ENCODE measurements at places on chromosomes 6 and 20. TPM values are rescaled to one million over a fixed set of nuclear protein-coding genes. Genes with fewer than 3 reads are reported as not detected.

HSD17B8 gene
- total RNA-seq = 3.7 TPM

DNA sequence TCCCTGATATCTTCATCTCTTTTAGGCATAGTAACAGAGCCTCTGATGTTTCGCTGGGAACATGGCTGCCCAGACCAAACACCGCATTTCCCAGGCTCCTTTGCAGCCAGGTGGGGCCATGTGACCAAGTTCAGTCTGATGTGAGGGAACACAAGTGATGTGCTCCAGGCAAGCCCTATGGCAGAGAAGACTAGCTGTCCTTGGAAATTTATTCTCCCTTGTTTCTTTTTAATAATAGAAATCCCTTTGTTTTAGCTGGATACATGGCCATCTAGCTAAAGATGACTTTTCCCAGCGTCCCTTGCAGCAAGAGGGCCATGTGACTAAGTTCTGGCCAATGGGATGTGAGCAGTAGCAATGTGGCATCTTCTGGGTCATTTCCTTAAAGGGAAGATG is 30.8 kb downstream of the SLC2A10 start:
- no peak for DNase-seq
- no peaks in the 10 kb centered on the region for H3K4me1 ChIP-seq
- no peak overlapping the region for H3K27ac ChIP-seq
- H3K27me3 ChIP-seq = no peaks in the 10 kb centered on the region
- H3K36me3 ChIP-seq = 0 out of 2 replicates have a peak, but pooled peaks cover 3% of the 10 kb centered on the region

SLC2A10 gene
- total RNA-seq = 48.0 TPM

DNA sequence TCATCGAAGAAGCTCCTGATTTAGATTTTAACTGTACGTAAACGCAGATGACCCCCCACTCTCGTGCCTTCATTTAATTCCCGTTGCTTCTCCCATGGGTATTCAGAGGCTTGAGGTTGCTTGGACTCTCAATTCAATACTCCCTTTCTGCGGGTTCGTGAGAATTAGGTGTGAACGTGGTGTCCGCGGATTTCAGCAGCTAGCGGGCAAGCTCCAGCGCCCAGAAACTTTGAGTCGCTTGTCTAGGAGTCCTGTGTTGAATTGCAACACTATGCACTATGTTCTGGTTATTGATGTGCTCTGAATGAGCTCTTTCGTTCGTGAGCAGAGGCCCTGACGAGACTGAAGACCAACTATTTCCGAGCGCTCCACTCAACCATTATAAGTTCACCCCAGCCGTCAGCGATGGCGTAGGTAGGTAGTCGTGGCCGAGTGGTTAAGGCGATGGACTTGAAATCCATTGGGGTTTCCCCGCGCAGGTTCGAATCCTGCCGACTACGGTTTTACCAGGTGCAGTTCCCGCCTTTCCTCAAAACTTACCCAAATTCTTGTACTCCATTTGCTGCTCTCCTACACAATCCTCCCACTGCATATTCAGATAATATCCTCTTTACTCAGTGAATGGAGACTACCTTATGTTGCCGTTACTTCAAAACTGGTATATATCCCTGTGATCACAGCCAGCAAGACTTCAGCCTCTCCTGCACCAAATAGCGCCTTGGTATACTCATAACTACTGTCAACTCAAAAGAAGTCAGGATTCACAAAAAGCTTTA is 72.6 kb upstream of the ZNF184 start:
- H3K36me3 ChIP-seq = no peaks in the 10 kb centered on the region

- peak; percentile 76 for DNase-seq
- H3K4me1 ChIP-seq = peaks cover 4% of the 10 kb centered on the region
- no peaks in the 10 kb centered on the region for H3K36me3 ChIP-seq
- no peak overlapping the region for H3K27ac ChIP-seq
These were observed 206.9 kb downstream of the IBTK start for GRCh38 chr6:82040405-82041221.

DNA sequence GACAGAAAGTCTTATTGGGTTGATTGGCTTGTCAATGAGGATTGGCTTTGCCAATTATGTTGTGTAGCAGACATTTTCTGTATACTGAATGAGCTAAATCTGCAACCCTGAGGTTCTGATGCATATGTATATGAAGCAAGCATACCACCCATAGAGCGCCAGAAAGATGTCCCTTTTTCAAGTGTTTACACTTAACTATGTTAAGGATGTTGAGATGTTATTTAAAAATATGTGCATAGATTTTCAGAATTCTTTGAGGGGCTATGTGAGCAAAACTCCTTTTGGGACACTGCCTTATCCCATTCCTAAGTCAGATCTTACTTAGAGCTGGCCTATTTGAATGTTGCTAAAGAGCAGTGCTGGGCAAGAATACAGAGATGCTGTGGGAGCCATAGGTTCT is 1.9 kb downstream of the AIG1 start:
- peaks cover 38% of the 10 kb centered on the region for H3K4me1 ChIP-seq
- H3K4me3 ChIP-seq = no peak overlapping the region
- H3K36me3 ChIP-seq = no peaks in the 10 kb centered on the region
- H3K27ac ChIP-seq = no peak overlapping the region
- no peak for DNase-seq

ATAT1 gene
- 2.3 TPM for total RNA-seq
